Right lobe of liver (tissue), 6 donors: ENCODE measurements at places on chromosomes 16 and 17. TPM values are rescaled to one million over a fixed set of nuclear protein-coding genes. Genes with fewer than 3 reads are reported as not detected.

Gene SMPD3
- 2.4 TPM for total RNA-seq

Gene CAVIN1
- 29.6 TPM for total RNA-seq

Gene KRT20
- not detected for total RNA-seq

Gene APOBR
- 1.00 TPM for total RNA-seq

- DNase-seq: peak; percentile 57
Measured at GRCh38 chr17:7885367-7886226, 3.0 kb upstream of the CHD3 start.

GRCh38 chr17:61739002-61739401 is 124.3 kb downstream of the BRIP1 start:
- no peak for DNase-seq

- peak; percentile 84 for DNase-seq
Measured at GRCh38 chr17:17063546-17064122, 21.4 kb downstream of the MPRIP start.

GRCh38 chr16:70466805-70467076 is 12.3 kb downstream of the FCSK start:
- no peak for DNase-seq

- no peak for DNase-seq
Measured at GRCh38 chr17:28097901-28098300, 55.4 kb downstream of the NLK start.

- no peak for DNase-seq
Measured at GRCh38 chr17:73787076-73788059, 143.1 kb upstream of the SDK2 start.

DNA sequence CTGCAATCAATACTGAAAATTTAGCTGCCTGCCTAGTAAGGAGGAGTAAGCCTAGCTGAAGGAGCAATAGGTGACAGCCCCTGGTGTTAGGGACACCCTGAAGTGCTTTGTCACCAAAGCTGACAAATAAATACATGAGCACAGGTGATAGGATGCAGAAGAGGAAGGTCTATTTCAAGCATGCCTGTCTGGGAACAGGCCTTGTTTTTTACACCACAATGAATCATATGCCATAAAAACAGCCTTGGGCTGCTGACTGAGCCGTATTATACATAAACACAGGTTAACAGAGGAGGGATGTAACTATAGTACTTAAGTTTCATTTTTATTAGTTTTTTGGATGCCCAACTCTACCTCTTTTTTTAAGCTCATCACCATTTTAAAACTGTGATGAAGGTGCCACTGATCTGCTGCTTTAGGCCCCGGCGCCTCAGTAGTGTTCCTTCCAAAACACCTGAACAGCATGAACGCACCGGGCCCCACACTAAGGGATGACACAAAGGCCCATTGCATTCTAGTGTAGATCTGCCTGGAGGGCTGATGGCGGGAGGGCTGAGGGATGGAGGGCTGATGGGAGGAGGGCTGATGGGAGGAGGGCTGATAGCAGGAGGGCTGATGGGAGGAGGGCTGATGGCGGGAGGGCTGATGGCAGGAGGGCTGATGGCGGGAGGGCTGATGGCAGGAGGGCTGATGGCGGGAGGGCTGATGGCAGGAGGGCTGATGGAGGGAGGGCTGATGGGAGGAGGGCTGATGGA is 150.3 kb downstream of the AATF start:
- DNase-seq: no peak

GRCh38 chr16:78584213-78584860 is 484.9 kb downstream of the WWOX start:
- DNase-seq: no peak

DNA sequence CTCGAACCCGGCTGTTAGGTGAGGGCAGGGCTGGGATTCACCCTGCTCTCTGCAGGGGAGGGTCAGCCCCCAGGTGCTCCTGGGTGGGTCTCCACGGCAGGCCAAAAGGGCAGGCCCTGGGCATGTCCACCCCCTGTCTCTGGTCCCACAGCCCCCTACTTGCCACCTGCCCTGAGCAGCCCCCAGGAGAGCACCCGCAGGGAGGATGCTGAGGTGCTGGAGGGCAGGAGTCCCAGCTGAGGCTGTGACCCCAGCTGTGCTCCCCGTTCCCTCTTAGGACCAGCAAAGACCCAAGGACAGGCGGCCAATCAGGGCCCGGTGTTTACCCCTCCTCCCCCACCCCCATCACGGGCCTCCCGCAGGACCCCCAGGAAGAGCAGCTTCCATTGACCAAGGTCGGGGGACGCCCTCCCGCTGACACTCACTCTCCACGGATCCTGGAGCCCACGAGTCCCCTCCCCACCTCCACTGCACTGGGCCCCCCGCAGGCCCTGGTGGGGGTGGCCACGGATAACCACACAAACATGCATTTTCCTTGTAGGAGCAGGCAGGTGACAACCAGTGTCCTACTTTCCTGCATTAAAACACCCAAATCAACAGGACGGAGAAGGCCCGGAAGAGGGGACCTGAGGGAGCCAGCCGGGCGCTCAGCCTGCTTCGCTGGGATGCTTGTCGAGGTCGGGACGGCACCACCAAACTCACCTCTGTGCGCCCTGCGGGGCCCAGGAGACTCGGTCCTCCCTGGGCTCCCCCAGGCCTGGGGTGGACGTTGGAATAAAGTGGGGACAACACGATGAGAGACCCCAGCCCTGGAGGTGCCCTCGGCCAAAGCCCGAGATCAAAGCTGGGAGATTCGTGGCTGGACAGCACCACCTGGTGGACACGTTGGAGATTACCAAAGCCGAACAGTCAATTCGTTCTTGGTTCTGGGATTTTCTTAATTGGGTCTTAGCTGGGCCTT is 22.5 kb upstream of the ENPP7 start:
- no peak for DNase-seq

GRCh38 chr17:31511580-31511979 is 120.1 kb downstream of the RAB11FIP4 start:
- DNase-seq: no peak
